Activated CD4-positive, alpha-beta T cell treated with anti-CD3 and anti-CD28 coated beads for 36 hours (primary cell): ENCODE measurements at places on chromosomes 3 and 15.

DNA sequence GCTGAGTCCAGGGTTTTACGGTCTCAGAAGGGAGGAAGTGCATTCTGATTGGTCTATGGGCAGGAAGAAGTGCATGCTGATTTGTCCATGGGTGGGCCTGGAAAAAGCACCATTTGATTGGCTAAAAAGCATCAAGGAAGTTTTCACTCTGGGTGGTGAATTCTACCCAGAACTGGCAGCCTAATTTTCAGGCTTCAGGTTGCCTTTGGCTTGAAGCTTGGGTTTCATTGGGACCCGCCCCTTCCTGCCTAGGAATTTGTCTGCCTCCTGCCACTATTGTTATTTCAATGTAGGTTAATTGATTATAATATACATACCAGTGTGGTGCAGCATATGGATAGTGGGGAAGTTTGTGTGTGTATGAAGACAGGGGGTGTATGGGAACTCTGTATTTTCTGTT, 1355.9 kb downstream of the SI start:
- H3K4me1 ChIP-seq = no peaks in the 10 kb centered on the region
- no peaks in the 10 kb centered on the region for H3K36me3 ChIP-seq
- DNase-seq = no peak
- H3K27me3 ChIP-seq = no peaks in the 10 kb centered on the region
- no peak overlapping the region for H3K27ac ChIP-seq

GRCh38 chr3:182913889-182914288, 66.4 kb downstream of the DCUN1D1 start:
- no peak for DNase-seq
- peaks cover 43% of the 10 kb centered on the region for H3K4me1 ChIP-seq
- H3K27me3 ChIP-seq = no peaks in the 10 kb centered on the region
- H3K36me3 ChIP-seq = peaks cover 11% of the 10 kb centered on the region
- H3K4me3 ChIP-seq = no peak overlapping the region
- peak overlapping the region; percentile 65 for H3K27ac ChIP-seq

DNA sequence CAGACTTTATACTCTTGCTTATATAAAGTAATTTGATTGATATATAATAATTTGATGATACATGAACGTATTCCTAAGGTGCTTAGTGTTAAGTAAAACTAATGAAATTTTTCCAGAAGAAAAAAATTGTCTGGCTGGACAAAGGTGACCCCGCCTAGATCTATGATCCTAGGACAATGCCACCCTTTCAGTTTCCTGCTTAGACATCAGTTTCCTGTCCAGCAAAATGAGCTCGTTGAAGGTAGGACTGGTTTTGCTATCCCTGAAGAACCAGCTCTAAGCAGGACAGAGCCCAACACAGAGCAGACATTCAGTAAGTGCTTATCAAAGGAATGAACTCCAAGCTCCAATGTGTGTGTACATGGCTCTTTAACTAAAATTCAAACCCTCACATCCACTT, 80.8 kb upstream of the SNTN start:
- no peak overlapping the region for H3K27ac ChIP-seq
- no peak overlapping the region for H3K4me3 ChIP-seq
- no peak for DNase-seq
- H3K4me1 ChIP-seq = no peaks in the 10 kb centered on the region
- peaks cover 5% of the 10 kb centered on the region for H3K27me3 ChIP-seq
- H3K36me3 ChIP-seq = no peaks in the 10 kb centered on the region

DNA sequence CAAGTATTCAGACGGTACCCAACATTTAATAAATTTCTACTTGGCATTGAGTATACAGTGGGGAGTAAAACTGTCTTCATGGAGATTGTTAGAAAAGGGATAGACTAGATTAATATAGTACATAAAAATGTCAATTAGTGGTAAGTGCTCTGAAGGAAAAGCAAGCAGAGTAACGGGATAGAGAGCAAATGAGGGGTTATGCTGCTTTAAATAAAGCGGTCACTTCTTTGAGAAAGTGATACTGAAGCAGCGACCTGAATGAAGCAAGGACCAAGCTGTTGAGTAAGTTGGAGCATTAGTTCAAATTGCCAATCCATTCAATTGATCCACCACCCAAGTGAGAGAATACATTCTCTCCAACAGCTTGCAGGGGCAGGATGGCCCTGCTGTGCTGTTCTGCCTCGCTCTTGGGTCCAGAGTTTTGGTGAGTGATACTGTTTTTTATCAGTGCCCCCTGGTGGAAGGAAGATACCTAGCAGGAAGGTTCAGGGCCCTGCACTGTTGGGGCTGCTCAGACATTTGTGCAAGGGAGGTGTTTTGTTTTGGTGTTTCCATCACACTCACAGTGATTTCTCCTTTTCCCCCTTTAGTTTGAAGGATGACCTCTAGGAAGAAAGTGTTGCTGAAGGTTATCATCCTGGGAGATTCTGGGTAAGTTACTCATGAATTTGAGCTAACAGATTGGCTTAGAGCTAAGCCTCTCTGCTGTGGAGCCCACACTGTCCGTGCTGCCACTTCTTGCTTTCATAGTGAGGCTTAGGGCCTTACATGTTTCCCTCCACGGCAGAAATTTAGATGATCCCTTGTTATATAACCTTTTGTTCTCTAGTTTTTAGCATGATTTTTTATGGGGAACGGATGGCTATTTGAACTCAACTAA, 69.0 kb downstream of the RAB7A start:
- no peaks in the 10 kb centered on the region for H3K27me3 ChIP-seq
- peaks cover 91% of the 10 kb centered on the region for H3K4me1 ChIP-seq
- peak; percentile 76 for DNase-seq
- H3K36me3 ChIP-seq = peaks cover 44% of the 10 kb centered on the region
- peak overlapping the region; percentile 37 for H3K4me3 ChIP-seq
- H3K27ac ChIP-seq = peak overlapping the region; percentile 95

- no peaks in the 10 kb centered on the region for H3K36me3 ChIP-seq
- no peaks in the 10 kb centered on the region for H3K27me3 ChIP-seq
- no peak overlapping the region for H3K27ac ChIP-seq
Measured at GRCh38 chr3:4992118-4992517, 12.9 kb downstream of the BHLHE40 start.

GRCh38 chr3:102525624-102526023, 90.8 kb downstream of the ZPLD1 start:
- no peak for DNase-seq
- no peak overlapping the region for H3K4me3 ChIP-seq
- no peaks in the 10 kb centered on the region for H3K36me3 ChIP-seq
- peaks cover 10% of the 10 kb centered on the region for H3K27me3 ChIP-seq
- no peak overlapping the region for H3K27ac ChIP-seq
- no peaks in the 10 kb centered on the region for H3K4me1 ChIP-seq

DNA sequence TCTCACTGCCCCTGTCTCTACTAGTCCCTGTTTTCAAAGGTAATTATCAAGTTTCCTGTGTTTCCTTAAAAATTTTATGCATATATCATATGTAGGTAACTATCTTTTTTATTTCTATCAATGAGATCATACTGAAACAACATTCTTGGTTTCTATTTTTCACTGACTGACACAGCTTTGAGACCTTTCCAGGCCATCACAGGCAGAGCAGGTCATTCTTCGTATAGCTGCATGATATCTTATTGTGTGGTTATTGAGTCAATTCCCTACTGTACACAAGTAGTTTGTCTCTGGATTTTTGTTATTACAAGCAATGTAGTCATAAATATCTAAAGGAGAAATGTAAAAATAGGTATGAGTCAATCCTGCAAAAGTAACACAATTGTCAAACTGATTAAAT, 169.6 kb downstream of the CFAP20DC start:
- H3K27ac ChIP-seq = no peak overlapping the region
- no peaks in the 10 kb centered on the region for H3K36me3 ChIP-seq
- no peak for DNase-seq
- no peak overlapping the region for H3K4me3 ChIP-seq

DNA sequence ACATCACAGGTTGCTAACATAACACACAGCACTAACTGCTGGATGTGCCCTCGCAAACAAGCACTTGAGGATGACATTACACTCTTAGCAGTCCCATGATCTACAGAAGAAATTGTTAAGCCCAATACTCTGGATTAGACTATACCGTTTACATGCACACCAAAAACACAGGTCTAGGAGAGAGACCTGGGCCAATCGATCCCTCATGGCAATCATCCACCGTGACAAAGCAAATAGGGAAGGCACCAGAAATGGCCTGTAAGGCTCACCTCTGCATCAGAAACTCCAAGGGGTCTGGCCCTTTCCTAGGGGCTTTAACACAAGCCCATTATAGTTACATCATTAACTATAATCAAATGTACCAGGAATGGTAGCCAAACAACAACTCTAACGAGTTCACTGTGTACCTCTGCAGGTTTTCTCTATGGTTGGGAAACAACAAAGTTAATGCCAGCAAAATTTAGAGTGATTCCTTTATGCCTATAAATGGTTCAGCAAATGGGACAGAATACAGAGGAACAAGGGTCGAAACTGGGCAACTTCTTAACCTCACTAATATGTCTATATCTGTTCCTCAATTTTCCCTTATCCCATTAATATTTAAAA, 18.5 kb downstream of the TRANK1 start:
- no peak for DNase-seq
- no peaks in the 10 kb centered on the region for H3K27me3 ChIP-seq
- H3K36me3 ChIP-seq = peaks cover 2% of the 10 kb centered on the region
- H3K4me1 ChIP-seq = peaks cover 5% of the 10 kb centered on the region

DNA sequence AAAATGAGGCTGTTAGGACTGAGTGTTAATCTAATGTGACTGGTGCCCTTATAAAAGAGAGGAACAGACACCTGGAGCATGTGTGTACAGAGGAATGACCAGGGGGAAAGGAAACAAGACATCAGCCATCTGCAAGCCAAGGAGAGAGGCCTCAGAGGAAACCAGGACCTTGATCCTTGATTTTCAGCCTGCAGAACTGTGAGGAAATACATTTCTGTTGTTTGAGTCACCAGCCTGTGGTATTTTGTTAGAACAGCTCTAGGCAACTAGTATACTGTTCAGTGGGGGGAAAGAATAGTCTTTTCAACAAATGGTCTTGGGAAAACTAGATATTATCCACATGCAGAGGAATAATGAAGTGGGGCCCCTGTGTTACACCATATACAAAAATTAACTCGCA, 80.6 kb downstream of the CCR1 start:
- H3K27me3 ChIP-seq = peaks cover 9% of the 10 kb centered on the region
- no peak overlapping the region for H3K27ac ChIP-seq
- H3K4me1 ChIP-seq = peaks cover 14% of the 10 kb centered on the region
- no peak for DNase-seq

DNA sequence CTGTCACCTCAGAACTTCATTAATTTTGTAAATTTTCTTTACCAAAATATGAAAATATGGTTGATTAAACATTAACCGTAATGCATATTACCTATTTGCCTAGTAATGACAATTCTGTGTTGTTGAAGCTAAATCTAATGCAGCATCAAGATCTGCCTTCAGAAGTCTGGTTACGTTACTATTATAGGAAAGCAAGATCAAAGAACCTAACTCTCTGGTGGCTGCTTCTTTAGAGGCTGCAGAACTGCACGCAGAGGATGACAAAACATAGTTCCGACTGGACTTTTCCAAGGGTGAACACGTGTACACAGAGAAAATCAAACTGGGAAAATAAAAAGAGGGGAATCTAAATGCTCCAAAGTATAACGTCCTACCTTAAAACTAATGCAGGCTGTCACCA, 20.5 kb downstream of the CD47 start:
- peaks cover 83% of the 10 kb centered on the region for H3K4me1 ChIP-seq
- no peak for DNase-seq
- no peaks in the 10 kb centered on the region for H3K27me3 ChIP-seq

DNA sequence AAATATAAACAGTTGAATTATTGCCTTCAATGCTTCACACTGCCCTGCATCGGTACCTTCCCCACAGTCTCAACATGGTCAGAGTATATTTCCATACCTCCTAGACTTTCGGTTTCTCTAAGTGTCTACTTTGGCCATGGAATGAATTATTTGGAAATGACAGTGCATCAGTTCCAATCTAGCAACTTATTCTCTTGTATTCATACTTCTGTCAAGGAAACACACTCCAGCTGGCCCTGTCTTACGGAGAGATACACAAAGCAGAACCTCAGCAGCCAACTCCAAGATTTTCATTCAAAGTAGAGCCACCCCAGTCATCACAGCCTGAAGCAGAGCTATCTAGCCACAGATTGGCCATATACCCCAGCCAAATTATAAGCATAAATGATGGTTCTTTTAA, 518.4 kb upstream of the UBE2E2 start:
- DNase-seq = no peak
- no peak overlapping the region for H3K4me3 ChIP-seq
- H3K27ac ChIP-seq = no peak overlapping the region

GRCh38 chr15:62823561-62823960, 219.0 kb upstream of the TPM1 start:
- H3K27me3 ChIP-seq = peaks cover 4% of the 10 kb centered on the region
- H3K36me3 ChIP-seq = no peaks in the 10 kb centered on the region
- DNase-seq = no peak
- no peaks in the 10 kb centered on the region for H3K4me1 ChIP-seq

- H3K36me3 ChIP-seq = no peaks in the 10 kb centered on the region
- H3K27ac ChIP-seq = no peak overlapping the region
- H3K4me3 ChIP-seq = no peak overlapping the region
- H3K27me3 ChIP-seq = peaks cover 2% of the 10 kb centered on the region
- H3K4me1 ChIP-seq = no peaks in the 10 kb centered on the region
Measured at GRCh38 chr15:59457103-59457502, 19.1 kb downstream of the FAM81A start.

GRCh38 chr3:162678941-162679340, 1182.3 kb downstream of the OTOL1 start:
- no peaks in the 10 kb centered on the region for H3K36me3 ChIP-seq
- no peaks in the 10 kb centered on the region for H3K4me1 ChIP-seq
- no peaks in the 10 kb centered on the region for H3K27me3 ChIP-seq
- DNase-seq = no peak

- H3K27me3 ChIP-seq = peaks cover 4% of the 10 kb centered on the region
- no peak overlapping the region for H3K27ac ChIP-seq
- no peaks in the 10 kb centered on the region for H3K36me3 ChIP-seq
- DNase-seq = no peak
- no peaks in the 10 kb centered on the region for H3K4me1 ChIP-seq
Measured at GRCh38 chr3:106386050-106386449, 517.2 kb upstream of the CBLB start.

DNA sequence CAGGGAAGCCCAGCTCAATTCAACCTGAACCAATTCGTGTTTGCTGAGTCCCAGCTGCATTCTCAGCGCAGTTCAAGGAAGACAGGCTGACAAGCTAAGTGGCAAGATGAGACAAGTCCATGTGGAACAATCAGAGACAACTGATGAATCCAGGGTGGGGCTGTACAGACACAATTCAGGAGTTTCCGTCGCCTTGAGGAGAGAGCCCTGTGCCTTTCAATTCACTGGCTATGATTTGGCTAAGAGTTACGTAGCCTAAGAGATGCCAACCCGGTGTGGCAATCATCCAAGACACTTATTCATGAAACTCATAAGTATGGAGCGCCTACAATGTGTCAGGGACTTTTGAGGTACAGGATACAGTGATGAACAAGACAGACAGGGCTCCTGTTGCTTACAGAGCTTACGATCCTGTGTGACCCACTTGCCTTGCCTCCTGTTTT, 15.5 kb upstream of the ZBED2 start:
- peaks cover 58% of the 10 kb centered on the region for H3K36me3 ChIP-seq
- H3K4me1 ChIP-seq = peaks cover 98% of the 10 kb centered on the region
- peak; percentile 68 for DNase-seq
- H3K27me3 ChIP-seq = no peaks in the 10 kb centered on the region
